ENCODE measurements at places on chromosomes 2 and 18.

- DNase-seq: peak; percentile 69
Measured at GRCh38 chr2:45288532-45289417, 279.5 kb upstream of the SIX2 start.

DNA sequence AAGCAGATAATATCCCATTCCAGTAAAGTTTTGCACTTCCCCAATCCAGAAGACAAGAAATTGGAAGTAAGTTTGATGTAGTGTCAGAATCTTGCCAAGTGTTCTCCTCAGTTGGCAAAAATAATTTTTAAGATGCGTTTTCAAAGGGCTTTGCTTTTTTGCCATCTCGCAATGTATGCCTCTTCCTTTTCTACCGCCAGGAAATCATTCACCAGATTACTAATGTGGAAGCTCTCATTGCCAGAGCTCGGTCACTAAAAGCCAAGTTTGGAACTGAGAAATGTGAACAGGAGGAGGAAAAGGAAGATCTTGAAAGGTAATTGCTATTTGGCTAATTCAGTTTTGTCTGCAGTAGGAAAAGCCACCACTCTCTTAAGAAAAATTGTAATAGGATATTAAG, 110.7 kb downstream of the RAB3GAP1 start:
- no peak for DNase-seq

- no peak for DNase-seq
Measured at GRCh38 chr2:190641469-190641868, 7.4 kb upstream of the NAB1 start.

DNA sequence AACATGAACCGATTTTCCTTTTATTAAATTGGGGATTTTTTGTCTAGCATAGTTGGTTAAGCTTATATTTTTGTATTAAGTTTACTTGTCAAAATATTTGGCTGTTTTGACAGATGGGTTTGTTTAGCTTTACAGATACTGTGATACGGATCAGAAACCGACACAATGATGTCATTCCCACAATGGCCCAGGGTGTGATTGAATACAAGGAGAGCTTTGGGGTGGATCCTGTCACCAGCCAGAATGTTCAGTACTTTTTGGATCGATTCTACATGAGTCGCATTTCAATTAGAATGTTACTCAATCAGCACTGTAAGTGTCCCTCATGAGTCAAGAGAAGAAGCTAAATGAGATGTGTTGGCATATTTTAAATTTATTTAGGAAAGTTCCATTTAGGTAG, 8.5 kb downstream of the PDK1 start:
- DNase-seq: no peak

DNA sequence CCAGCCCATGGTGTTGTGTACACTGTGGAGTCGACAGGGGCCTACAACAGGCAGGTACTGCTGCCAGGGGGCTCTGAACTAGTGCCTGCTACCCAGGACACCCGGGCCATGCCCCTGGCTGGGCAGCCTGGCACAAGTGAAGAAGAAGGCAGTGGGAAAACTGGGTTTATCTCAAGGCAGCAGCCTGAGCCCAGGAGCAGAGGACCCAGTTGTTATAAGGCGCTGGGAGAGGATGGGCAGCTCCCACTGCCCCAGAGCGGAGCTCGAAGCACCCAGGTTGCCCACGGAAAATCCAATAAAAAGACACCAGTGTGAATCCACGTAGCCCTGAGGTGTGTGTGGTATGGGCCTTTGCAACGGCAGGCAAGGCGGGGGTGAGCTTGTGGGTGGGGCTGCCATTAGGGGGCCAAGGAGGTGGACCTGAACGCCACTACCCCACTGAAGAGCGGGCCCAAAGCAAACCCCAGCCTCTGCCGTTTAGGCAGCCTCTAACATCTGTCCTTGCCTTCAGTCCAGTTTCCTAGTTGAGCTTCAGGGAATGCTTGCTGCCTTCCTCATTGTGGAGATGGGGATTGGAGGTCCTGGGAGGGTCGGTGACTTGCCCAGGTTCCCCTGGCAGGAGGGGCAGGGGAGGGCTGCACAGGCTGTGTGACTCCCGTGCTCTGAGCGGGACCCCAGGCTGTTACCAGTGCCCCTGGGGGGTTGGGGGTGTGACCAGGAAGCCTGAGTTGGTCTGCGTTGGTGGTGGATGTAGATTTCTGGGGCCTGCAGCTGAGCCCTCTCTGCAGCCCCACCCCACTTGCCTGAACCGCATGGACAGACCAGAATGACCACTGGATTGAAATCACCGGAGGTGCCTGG, 16.0 kb downstream of the ARID5A start:
- DNase-seq: no peak

DNA sequence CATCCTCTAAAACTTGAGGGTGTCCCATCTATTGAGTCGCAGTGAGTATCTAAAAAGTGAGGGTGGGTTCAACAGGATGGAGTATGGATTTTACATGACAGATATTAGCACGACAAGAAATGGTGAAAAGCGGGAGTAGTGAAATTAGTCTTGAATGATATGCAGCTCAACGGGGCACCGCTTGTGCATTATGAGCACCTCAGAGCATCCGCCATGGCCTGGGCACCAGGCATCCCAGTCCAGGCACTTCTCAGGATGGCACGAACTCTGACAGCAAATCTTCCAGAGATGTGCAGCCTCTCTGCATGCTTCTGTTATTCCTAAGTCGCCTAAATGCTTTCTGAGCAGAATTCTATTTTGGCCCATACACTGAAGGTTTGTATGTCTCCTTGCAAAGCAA, 57.1 kb downstream of the ZNF516 start:
- no peak for DNase-seq

- no peak for DNase-seq
Measured at GRCh38 chr2:76569819-76570218, 859.1 kb upstream of the GCFC2 start.

GRCh38 chr18:23857164-23857552, 157.4 kb upstream of the TTC39C start:
- no peak for DNase-seq

DNA sequence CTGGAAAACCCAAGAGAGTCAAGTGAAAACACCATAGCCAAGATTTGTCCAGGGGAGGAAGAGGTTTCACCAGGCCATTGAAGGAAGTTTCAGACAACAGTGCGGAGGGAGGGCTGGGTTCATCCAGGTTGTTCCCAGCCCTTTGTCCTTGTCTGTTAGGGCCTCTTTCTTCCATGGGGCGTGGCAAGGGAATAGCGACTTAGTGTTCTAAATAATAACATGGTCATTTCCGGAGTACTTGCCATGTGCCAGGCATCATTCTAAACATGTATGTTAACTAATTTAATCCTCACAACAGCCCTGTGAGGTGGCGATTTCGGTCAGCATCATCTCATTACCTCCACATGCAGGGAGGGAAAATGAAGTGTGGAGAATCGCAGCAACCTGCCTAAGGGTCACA, 77.3 kb downstream of the TCF7L1 start:
- no peak for DNase-seq

DNA sequence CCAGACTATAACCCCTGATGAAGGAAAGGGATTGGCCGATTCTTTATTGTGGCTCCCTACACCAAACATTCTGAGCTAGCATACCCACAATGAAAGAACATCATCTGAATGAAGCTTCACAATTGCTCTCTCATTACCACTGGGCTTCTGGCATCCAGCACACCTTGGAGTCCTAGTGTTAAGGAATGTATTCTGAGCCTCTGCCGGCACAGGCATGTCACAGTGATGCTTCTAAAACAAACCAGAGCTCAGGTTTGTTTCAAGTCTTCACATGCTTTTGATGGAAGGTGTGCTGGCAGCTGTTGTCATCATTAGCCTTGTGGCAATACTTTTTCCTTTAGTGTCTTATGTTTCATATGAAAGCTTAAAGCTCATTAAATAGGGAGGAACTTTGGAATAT, 76.3 kb upstream of the RBBP8 start:
- DNase-seq: no peak

DNA sequence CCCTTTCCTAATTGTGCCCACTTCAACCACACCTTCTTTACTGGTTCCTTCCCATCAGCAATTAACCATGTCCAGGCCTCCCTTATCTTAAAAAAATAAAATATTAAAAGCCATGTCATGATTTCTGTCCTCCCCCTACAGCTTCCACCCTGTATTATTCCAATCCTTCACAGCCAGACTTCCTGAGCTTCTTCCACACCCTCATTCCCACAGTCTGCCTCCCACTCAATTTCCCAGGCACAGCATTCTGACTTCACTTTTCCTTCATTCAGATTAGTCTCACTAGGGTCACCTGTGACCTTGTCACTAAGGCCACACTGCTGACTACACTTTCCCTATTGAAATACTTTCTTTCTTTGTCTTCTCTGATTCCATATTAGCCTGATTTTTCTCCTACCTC, 159.4 kb downstream of the DIS3L2 start:
- DNase-seq: no peak

- no peak for DNase-seq
Measured at GRCh38 chr18:54396760-54397159, 39.1 kb downstream of the C18orf54 start.

GRCh38 chr2:156852681-156853080, 404.8 kb upstream of the GALNT5 start:
- no peak for DNase-seq

- peak; percentile 38 for DNase-seq
Measured at GRCh38 chr2:207283356-207283755, 117.6 kb upstream of the KLF7 start.

- DNase-seq: no peak
Measured at GRCh38 chr2:163785162-163785561, 49.4 kb upstream of the FIGN start.

DNA sequence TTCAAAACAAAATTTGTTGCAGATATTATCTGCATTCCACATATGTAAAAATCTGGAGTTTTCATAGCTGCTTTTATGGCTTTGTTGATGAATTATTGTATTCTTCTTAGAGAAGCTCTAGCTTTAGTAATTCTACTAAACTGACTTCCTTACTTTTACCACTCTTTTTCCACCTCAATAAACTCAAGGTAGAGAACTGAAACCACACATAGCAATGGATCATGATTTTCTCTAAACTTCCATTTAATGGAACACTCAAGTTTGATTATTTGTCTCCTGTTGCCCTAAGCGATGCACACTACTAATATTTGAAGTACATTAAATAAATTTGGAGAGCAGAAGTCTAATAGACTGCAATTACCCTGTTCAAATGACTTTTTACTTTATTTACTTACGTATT, 192.0 kb downstream of the NBAS start:
- no peak for DNase-seq

GRCh38 chr2:173584676-173585458, 230.2 kb downstream of the CDCA7 start:
- DNase-seq: no peak

DNA sequence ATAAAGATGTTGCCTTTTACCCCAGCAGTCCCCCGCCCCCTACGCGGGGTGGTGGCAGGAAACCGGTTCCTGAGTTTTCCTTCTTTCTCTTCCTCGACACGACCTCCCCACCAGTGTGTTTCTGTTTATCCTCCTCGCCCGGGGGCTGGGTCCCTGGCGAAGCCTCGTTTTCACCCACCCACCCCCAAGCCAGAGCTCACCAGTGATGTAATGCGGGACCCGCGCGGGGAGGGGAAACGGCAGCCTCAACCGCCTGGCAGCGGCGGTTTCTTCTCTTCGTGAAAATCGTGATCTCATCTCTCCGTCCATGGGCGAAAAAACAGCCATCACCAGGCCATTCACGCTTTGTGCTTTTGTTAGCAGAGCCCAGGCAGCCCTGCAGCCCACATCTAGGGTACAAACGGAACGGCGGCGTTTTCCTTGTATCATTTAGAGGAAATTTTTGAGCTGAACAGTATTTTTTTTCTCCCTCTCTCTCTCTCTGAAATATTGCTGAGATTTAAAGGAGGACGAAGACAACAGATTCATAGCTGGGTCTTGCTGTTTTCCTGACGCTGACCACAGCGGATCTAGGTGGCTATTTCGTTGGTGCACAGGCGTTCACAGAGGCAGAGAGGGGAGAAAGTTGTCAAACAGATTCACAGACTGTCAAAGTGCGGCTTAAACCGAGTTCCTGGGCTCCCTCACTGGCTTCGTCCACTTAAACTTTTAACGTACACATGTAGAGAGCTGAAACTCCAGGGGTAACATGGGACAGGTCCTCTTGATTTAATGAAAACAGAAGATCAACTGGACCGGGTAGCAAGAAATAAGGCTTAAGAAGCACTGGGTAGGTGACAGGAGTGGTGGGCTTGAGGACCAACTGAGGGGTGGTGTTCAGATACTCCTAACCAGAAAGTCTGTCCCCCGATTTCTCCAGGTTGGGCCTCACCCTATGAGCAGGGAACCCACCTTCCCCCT, 21.9 kb upstream of the PAX3 start:
- DNase-seq: no peak

DNA sequence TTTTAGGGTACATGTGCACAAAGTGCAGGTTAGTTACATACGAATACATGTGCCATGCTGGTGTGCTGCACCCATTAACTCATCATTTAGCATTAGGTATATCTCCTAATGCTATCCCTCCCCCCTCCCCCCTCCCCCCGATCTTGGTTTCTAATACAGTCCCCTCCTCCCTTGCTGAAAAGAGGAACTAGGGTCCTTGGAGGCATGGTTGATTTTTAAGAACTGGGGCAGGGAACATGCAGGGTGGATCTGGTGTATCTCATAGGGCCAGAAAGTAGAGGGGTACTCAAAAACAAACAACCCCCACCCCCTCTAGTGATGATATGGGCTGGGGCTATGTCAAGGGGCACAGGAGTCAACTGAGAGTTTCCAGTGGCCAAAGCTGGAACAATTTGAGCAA, 153.4 kb downstream of the UBR3 start:
- no peak for DNase-seq

DNA sequence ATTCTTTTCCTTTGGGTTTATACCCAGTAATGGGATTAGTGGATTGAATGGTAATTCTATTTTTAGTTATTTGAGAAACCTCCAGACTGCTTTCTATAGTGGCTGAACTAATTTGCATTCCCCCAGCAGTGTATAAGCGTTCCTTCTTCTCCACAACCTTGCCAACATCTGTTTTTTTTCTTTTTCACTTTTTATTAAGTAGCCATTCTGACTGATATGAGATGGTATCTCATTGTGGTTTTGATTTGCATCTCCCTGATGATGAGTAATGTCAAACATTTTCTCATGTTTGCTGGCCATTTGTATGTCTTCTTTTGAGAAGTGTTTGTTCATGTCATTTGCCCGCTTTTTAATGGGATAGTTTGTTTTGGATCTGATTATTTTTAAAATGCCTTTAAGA, 64.1 kb upstream of the MEIS1 start:
- no peak for DNase-seq

DNA sequence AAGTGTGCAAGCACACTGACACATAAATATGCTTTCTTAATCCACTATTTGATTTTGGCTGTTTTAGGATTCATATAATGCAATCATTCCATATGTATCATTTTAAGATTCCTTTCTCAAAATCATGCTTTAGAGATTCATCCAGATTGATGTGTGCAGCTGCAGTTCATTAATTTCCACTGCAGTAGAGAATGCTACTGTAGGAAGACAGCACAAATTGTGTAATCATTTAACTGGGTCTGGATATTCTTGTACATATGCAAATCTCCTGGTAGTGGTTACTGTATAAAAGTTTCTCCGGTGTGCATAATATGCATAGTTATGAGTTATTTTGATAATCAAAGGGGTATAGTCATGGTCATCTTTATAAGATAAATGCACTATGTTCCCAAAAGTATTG, 502.5 kb upstream of the ACVR2A start:
- DNase-seq: no peak

GRCh38 chr2:216664593-216665034, 30.7 kb downstream of the IGFBP5 start:
- DNase-seq: peak; percentile 48
